ENCODE measurements at places on chromosomes 4 and X. TPM values are rescaled to one million over a fixed set of nuclear protein-coding genes. Genes with fewer than 3 reads are reported as not detected.

DNA sequence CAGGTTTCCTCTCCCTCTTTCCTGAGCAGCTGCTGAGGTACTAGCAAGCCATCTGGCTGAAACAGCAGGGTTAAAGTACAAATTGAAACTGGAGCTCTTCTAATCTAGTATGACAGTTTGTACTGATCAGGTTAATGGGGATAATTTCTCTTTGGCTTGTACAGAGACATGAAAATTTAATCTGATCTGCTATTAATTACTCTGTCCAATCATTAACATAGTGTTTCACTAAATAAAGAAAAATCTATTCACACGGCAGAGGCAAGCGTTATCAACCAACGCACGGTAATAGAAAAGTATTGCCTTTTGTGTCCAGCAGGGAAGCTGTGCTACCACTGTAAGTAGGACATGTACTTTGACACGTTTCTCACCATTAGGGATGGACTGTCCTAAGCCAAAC, 71.1 kb downstream of the IGSF1 start:
- no peaks in the 10 kb centered on the region for H3K36me3 ChIP-seq
- no peak overlapping the region for H3K4me3 ChIP-seq
- no peak for DNase-seq
- H3K27me3 ChIP-seq, result no peaks in the 10 kb centered on the region

DNA sequence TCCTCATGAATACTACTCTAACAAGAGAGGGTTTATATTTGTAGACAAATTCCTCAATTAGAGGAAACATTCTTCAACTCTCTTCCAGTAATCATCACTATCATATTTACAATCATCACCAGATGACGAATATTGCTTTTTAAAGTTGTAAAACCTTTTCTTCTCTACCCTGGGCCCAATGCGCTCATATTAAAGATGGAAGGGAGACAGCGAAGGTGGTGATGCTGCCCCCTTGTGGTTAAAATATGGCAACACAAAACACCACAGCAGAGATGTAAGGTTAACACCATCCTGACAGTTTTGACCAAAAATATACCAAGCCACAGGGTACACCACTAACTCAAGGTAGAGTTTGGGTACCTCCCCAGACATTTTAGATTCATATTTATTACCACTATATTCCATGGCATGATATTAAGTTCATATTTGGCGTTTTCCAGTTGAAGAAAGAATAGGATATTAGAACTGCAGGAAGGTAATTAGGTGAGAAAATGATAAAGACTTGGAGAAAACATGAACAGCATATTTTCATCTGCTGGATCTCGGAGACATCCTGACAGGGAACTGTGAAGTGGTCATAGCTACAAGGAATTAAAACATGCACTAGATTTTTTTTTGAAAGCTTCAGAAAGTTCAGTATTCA, 72.8 kb downstream of the SLC9A7 start:
- H3K27me3 ChIP-seq, result no peaks in the 10 kb centered on the region
- no peak overlapping the region for H3K4me3 ChIP-seq

DNA sequence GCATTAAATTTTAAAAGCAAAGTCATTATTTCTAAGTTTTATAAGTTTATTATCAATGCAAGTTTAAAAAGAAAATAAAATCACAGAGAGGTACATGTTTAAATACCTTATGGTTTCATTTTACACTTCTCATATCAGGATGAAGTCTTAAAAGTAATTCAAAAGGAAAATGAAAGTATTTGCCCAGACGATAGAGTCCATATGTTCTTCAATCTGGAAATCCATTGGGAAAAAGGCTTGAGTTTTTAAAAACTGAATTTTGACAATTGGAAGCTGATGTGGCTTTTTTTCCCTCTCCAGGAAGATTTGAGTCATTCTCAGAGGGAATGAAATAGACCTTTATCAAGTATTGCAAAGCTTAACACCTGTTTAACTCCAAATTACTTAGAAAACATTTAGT, 37.1 kb downstream of the MAB21L2 start:
- H3K36me3 ChIP-seq, result no peaks in the 10 kb centered on the region
- no peaks in the 10 kb centered on the region for H3K4me1 ChIP-seq
- DNase-seq, result no peak
- no peak overlapping the region for H3K4me3 ChIP-seq

GRCh38 chr4:54318904-54319303, 89.8 kb downstream of the PDGFRA start:
- no peaks in the 10 kb centered on the region for H3K36me3 ChIP-seq
- H3K4me1 ChIP-seq, result no peaks in the 10 kb centered on the region
- no peak overlapping the region for H3K4me3 ChIP-seq
- no peak overlapping the region for H3K27ac ChIP-seq
- H3K27me3 ChIP-seq, result no peaks in the 10 kb centered on the region
- no peak for DNase-seq

DNA sequence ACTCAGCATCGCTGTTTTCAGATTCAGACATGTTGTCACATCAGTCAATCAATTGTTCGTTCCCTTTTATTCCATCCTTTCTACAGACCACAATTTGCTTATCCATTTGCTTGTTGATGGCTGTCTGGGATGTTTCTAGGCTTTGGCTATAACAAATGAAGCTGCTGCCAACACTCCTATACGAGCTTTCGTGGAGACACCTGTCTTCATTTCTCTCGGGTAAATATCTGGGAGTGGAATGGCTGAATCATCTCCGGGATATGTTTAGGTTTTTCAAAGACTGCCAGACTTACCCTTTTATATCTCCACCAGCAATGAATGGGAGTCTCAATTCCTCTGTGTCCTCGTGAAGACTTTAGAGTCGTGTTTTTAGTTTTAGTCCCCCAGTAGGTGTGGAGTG, 118.9 kb downstream of the SORCS2 start:
- H3K27ac ChIP-seq, result no peak overlapping the region
- H3K4me3 ChIP-seq, result no peak overlapping the region
- H3K27me3 ChIP-seq, result no peaks in the 10 kb centered on the region
- no peak for DNase-seq
- no peaks in the 10 kb centered on the region for H3K4me1 ChIP-seq

DNA sequence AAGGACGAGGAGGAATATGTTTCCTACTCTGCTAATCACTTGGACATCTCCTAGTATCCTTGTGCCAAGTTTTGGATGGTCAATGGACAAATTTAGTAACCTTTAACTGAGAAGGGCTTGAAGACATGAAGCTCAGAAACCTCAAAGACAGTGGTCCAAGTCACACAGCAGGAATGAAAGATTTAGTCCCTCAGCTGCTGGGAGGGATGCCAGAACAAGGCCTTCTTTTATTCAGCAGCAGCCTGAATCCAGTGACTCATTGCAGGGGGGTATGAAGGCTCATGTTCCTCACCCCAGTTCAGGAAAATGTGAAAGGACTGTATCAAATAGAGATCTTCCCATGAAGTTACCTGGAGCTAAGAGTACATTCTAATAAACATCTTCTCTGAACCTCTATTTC, 214.9 kb upstream of the UGT8 start:
- H3K4me1 ChIP-seq, result no peaks in the 10 kb centered on the region
- no peak overlapping the region for H3K27ac ChIP-seq
- no peaks in the 10 kb centered on the region for H3K27me3 ChIP-seq
- no peak for DNase-seq
- no peak overlapping the region for H3K4me3 ChIP-seq

RASGEF1B gene
- 9.0 TPM for total RNA-seq

GRCh38 chr4:70902577-70903290, 565 bp downstream of the MOB1B start:
- H3K4me1 ChIP-seq, result peaks cover 17% of the 10 kb centered on the region
- peaks cover 4% of the 10 kb centered on the region for H3K36me3 ChIP-seq
- H3K4me3 ChIP-seq, result peak overlapping the region; percentile 95
- no peaks in the 10 kb centered on the region for H3K27me3 ChIP-seq
- peak overlapping the region; percentile 71 for H3K27ac ChIP-seq

Measured in CD4-positive, alpha-beta memory T cell (primary cell).